ENCODE measurements at places on chromosomes 12 and 14.

DNA sequence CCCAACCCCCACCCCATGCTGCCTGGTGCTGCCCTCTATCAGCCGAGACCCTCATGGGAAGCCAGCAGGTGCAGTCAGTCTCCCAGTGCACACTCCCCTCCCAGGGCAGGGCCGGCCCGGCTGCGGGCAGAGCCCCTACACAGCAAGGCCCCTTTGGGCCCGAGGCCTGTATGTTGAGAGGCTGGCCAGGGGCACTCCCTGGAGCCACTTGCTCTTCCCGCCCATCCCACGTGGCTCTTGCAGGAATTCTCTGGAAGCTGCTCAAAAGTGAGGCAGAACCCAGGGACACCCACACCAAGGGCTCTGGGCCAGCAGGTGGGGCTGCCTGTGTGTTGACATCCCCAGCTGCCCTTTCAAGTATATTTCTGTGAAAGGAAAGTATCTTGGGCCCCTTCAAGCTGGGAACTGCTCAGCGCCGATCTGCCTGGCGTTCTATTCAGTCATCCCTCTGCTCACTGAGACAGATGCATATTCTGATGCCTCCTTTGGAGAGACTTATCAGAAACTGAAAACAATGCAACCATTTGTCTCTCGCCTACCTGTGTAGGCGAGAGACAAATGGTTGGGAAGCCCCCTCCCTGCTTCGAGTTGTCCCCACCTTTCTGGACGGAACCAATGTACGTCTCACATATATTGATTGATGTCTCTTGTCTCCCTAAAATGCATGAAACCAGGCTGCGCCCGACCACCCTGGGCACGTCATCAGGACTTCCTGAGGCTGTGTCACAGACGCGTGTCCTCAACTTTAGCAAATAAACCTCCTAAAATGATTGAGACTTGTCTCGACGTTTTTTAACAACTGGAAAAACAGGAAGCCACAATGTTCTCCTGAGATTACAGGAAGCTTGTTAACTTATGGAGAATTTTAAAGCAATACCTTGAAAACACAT is 6.0 kb downstream of the GPR132 start:
- DNase-seq, result no peak

DNA sequence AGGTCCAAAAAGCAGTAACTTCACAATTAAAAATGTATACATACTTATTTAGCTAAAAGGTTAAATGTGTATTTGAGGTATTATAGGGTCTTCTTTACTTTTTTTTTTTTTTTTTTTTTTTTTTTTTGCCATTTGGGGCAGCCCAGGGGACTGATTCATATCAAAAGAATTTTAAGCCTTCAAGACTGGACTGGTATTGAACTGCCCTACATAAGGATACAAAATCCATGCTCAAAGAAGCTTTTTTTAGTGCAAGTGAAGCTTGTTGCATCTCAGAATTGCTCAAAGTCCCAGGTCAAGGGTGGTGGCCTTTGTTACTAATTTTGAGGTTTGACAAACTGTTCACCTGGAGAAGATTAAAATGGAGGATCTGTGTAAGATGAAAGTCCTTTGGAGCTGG is 124.0 kb downstream of the APAF1 start:
- no peak for DNase-seq

GRCh38 chr12:48957141-48958048 is at the start of gene ARF3:
Gene ARF3 (minus strand): TSS chr12:48957487. CDS start chr12:48941095, 16,392 bp downstream.
- DNase-seq, result peak; percentile 96

GRCh38 chr14:31510222-31510621 is 22.4 kb upstream of the GPR33 start:
- no peak for DNase-seq

- DNase-seq, result no peak
Measured at GRCh38 chr12:15520083-15520482, 197.8 kb downstream of the PTPRO start.

DNA sequence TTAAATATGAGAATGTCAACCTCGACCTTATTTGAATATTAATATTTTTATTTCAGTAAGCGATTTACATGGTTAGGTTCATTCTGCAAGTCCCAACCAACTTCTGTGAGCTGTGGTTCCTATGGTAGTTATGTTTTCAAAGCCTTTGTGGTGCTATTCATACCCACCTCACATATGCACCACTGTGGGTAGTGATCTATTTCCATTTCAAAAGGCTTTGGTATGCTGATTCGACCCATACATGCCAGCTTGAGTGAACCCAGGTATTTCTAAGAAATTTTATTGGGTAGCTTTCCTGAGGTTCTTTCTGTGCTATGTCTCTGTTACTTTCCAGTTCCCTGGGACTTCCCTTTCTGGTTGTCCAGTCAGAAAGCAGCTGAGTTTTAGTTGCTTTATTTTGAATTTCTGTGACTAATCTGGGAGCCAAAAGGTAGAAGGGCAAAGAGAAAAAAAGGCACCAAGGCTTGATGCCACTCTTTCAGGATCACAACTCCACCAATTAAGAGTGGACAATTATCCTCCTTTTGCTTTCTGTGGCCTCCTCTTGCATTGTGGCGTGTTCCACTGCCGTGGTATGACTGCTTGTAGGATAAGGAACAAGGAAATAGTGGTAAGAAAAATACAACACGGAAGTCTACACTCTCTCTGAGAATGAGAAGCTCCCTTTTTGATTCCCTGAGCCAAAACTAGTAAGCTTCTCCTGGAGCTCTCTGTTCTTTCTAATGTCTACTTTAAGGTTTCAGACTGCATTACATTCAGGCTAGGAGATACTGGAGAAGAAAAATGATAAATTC is 729.1 kb downstream of the NOVA1 start:
- DNase-seq, result no peak

DNA sequence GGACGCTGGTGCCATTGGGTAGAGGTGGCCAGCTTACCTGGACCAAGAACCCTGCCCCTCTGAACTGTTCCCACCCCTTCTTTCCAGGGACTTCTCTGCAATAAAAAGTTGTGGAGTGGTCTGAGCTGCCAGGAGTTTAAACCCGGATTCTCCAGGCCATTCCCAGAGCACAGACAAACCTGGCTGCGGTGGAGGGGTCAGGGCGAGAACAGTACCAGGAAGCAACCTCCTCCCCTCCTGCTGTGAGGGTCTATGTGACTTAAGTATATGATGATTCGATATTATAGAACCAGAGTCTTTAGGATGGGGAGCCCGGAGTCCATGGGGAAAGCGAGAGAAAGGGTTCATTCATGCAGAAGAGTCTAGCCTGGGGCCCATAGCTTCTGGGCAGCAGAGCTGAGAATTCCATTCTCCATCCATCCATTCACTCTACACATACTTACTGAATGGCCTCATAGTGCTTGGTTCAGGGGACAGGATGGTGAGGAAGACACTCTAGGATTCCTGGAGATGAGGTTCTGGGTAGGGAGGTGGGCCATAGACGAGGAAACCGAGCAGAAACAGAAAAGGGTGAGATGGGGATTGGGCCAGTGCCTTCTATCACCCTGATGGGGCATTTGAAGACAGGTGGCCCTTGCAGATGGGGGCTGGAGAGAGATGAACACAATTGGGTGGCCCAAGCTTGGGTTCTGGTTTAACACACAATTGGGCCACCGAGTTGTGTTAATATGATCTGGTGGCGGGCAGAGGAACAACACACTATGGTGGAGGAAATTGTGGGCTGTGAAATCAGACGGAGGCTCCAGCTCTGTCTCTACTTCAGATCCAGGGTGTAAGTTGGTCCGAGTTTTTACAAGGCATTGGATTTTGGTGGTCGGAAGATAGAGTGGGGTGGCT is 5.2 kb downstream of the KRT86 start:
- no peak for DNase-seq

- DNase-seq, result no peak
Measured at GRCh38 chr14:74495356-74495755, 1.8 kb downstream of the ISCA2 start.

DNA sequence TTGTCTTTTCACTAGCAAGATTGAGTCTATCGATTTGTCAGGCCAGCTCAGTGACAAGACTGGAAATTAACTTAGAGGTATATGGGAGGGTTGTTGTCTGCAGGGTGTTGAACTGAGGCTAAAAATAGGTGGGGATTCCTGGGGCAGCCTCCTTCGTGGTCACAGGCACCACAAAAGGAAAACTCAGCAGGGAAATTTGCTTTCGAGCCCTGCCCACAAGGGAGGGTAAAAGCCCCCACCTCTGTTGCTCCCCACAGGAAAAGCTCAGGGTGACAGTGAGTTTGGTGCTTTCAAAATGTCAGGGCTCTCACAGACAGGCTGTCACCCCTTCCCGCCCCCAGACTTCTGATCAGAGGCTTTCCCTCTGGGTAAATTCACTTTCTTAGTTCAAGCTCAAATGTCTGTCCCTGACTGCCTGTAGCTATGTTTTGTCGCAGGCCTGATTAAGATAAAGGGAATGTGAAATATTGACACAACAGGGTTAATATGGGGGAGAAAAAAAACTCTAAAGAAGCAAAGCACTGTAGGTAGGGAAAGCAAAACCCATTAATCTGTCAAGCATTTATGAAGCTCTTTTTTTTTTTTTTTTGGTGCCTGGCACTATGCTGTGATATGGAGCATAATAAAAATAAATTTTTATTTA is 11.7 kb upstream of the NFKBIA start:
- peak; percentile 79 for DNase-seq

DNA sequence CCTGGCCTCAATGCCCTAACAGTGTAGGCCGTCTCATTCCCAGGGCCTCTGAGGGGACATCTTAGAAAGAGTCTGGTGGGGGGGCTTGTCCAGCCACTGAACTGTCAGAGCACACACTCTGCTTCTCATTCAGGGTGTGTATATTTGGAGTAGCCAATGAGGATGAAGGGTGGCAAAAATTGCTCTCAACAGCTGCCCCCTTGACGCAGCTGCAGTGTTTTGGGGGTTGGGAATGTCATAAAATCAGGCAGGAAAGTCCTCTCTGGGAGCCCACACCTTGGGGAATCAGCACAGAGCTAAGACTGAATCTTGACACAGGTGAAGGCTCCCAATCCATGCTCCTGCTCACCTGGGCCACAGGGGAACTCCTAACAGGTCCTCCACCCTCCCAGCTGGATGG is 1.5 kb downstream of the RASAL1 start:
- DNase-seq, result no peak

GRCh38 chr12:30908722-30909348 is 17.7 kb upstream of the TSPAN11 start:
- DNase-seq, result no peak

- DNase-seq, result peak; percentile 1
Measured at GRCh38 chr14:94682061-94682516, 69.9 kb downstream of the SERPINA3 start.

Measured in activated CD8-positive, alpha-beta memory T cell treated with anti-CD3 and anti-CD28 coated beads, Interleukin-2, amount 50 U/mL, for 48 hours (primary cell).